ENCODE measurements at places on chromosomes 1 and 21.
A peak's percentile ranks its signal among the peaks of the same experiment; 100 is the strongest.

GRCh38 chr1:116532671-116533428, 38.0 kb downstream of the CD58 start:
- no peak for DNase-seq

DNA sequence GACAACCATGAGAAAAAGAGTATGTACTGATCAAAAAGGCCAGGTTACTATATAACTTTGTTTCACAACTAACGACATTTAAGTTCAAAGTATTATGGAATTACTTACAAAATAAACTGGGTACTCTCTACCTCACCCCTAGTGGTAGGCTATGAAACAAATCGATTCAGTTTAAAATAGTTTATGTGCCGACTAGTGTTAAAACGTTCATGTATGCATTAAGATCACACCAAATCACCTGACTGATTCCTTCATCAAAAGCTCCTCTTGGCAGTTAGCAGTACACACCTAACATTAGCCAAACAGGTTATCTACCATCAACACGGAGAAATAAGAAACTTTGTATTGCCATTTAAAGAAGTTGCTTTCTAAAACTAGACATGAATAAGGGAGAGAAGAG, 137.1 kb downstream of the AKT3 start:
- peak; percentile 22 for DNase-seq

GRCh38 chr1:169146576-169147214, 40.2 kb downstream of the ATP1B1 start:
- DNase-seq, result no peak

DNA sequence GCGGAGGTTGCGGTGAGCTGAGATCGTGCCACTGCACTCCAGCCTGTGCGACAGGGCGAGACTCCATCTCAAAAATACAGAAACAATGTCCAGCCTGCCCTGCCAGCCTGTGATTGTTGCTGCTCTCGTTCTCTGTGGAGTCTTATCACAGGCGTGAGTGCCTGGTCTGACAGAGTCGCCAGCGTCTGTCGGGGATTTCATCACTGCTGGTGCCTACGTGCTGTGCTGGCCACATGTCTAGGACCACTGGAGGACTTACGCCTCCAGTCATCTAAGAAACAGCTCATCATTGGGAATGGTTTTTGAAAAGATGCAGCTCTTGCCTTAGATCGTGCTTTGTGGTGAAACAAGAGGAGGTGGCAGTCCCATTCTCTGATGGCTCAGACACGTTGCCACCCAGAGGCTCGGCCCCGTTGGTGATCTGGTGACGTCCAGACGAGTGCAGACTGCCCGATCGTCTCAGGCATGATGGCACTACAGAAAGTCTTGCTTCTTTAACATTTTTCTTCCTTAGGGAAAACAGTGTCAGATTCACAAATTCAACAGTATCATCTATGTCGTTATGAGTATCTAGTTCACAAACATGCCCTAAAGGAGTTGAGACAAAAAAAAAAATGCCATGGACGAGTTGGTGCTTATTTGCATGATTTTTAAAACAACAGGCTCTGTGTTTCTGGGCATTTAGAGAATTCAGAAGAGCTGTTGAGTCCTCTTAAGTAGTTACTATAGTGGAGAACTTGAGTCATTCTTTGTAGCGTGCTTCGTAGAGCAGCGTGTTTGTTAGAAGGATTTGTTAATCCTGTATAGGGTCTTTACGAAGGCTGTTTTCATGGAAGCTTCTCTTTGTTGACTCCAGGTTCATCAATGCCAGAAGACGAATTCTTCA, 47.5 kb downstream of the CBS start:
- DNase-seq, result no peak

GRCh38 chr1:111290630-111291029, at the start of gene CHIA:
CHIA (plus strand) TSS chr1:111290851; CDS start chr1:111310468, 19,617 bp downstream.
- DNase-seq, result peak; percentile 31

DNA sequence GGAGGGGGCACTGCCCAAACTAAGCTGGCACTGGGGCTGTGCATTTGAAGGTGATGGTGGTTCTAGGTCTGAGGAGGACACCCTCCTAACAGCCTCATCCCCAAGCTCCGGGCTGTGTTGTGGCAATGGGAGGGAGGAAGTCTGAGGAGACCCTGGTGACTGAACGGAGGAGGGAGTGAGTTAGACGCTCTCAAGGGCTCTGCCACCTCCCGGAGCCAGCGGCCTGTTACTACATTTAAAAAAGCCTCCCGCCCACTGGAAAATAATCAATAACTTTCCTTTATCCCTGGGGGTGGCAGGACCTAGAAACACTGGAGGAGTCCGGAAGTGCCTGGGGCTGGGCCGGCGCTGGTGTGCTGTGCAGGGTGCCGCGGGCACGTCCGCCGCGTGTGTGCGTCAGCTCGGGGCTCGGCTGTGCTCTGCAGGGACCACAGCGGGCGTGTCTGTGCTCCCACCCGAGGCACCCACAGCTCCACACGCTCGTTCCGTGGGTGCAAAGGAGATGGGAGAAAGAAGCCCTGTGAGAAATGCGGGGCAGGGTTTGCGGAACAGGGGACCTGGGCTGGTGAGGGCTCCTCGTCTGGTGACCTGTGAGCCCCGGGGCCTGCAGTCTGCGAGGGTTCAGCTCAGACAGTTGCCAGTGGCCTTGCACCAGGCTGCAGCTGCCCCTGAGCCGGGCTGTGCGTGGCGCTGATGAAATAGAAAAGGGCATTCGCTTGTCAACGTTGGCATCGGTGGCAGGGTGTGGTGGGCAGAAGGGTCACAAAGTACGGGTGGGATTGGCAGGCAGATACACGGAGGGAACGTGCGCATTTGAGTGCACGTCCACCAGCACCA, 5.3 kb downstream of the SAMD11 start:
- no peak for DNase-seq

- DNase-seq, result no peak
Observed at GRCh38 chr1:38990386-38990737, 714 bp upstream of the AKIRIN1 start.

DNA sequence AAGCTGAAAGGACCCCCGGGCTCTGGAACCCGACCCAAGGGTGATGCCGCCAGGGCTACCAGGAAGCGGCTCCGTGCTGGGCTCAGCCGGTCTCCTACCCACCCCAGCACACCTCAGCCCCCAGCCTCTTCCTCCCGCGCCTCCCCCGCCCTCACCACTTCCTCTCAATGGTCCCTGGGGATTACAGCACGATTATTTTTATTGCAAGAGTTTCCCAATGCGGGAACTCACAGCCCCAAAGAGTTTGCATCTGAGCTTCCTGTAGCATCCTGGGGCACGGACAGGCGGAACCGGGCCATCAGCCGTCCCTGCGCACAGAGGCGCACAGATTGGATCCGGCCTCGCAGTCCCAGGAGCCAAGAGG, 8.7 kb upstream of the SLX9 start:
- DNase-seq, result no peak

- no peak for DNase-seq
Observed at GRCh38 chr1:7255303-7256058, 470.2 kb downstream of the CAMTA1 start.

GRCh38 chr1:2874607-2875480, 73.4 kb upstream of the TTC34 start:
- no peak for DNase-seq

GRCh38 chr21:28150778-28151177, 841.9 kb downstream of the LTN1 start:
- no peak for DNase-seq

DNA sequence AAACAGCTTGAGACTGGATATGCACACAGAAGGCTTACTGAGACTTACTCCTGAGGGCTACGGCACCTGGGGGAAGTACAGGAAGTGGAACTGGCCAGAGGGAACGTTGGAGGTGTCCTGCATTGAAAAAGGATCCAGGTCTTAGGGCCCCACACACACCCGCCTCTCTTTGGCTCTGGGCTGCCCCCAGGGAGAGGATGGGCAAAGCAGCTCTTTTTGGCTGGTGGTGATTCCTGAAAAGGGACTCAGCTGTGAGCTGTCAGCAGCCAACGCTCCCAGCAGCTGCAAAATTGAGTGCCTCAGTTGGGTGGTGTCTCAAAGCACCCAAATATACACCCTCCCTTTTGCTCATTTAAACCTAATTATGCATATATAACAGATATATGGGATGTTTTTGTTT, 213.2 kb downstream of the TNR start:
- DNase-seq, result no peak

DNA sequence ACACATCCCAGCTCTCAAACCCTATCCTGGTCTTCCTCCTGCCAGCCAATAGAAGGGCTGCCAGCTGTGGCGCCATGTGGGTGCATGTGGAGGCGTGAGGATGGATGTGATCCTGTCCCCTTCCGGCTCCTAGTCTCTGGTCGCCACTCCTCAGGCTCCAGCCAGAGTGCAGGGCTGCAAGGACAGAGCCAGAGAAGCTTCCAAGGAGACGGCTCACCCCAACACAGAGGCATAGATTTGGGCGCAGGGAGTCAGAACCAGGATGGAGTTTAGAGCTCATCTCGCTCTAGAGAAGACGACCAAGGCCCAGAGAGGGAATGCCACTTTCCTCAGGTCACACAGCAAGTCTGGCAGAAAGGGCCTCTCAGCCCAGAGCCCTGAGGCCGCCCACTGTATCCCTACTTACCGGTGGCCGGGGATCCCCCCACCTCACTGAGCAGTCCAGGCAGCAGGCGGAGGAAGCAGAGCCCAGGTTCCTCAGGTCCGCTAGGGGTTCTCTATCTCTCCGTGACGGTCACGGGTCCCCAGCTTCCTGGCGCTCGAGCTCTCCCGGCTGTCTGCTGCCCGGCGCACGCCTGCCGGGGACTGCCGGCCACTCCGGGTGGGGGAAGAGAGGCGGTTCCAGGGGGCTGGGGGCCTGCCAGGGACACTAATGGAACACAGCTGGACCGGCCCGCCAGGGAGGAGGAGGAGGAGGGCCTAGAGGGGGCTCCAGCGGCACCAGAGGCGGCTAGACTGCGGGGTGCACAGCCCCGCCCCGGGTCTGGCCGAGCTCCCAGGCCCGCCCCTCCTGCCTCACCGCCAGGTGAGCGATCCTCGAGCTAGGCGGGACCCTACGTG, at the start of gene COL16A1:
COL16A1 (minus strand) TSS at position 587 of the 840 bp plus-strand sequence. CDS start 1,824 bp downstream, outside the sequence.
- DNase-seq, result peak; percentile 59

GRCh38 chr1:207156826-207157225, 52.8 kb downstream of the C4BPA start:
- DNase-seq, result no peak
